ENCODE measurements at places on chromosomes 11 and 22. TPM values are rescaled to one million over a fixed set of nuclear protein-coding genes. Genes with fewer than 3 reads are reported as not detected.

APOL4 gene
- not detected for total RNA-seq

DNA sequence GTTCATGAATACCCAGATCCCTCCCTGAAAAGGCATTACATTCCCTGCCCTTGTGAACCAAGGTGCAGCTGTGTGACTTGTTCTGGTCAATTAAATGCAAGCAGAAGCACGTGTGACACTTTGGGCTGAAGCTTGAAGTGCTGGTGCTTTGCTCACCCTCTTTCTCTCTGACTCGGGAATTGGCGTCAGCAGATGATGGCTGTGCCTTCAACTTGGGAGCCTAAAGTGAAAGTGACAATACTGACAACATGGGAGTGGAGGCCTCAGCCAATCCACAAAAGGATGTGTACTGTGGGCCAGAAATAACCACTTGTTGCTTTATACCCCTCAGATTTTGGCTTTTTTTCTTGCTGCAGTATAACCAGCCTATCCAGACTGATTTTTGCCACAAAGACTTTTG is 148.3 kb upstream of the THY1 start:
- no peak for DNase-seq

YAP1 gene
- 80.5 TPM for total RNA-seq

SSTR3 gene
- total RNA-seq, result 0.21 TPM

CHRDL2 gene
- total RNA-seq, result not detected

DNA sequence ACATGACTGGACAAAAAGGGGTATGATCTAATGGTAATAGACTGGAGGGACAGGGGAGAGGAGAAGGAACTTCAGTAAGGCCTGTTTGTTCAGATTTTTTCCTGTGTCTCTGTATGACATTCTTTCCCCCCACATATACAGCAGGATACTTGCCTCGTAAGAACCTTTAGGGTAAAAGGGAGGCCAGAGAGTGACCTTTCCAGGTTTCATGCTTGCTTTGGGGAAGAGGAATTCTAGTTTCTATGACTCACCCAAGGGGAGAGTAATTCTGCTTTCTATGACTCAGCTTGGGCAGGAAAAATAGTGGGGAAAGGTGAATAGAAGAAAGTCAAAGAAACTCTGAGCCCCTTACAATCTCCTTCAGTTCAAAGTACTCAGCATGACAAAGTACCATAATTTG is 457.0 kb downstream of the DLG2 start:
- no peak for DNase-seq

GRCh38 chr11:118172356-118172755 is 4.1 kb downstream of the SCN2B start:
- DNase-seq, result no peak

GRCh38 chr11:111797145-111797581 is 31.0 kb upstream of the PPP2R1B start:
- DNase-seq, result no peak

GRCh38 chr11:9219572-9219971 is 45.6 kb downstream of the DENND5A start:
- DNase-seq, result no peak

- DNase-seq, result peak; percentile 86
These were observed 11.4 kb upstream of the BRD1 start for GRCh38 chr22:49838771-49839717.

DNA sequence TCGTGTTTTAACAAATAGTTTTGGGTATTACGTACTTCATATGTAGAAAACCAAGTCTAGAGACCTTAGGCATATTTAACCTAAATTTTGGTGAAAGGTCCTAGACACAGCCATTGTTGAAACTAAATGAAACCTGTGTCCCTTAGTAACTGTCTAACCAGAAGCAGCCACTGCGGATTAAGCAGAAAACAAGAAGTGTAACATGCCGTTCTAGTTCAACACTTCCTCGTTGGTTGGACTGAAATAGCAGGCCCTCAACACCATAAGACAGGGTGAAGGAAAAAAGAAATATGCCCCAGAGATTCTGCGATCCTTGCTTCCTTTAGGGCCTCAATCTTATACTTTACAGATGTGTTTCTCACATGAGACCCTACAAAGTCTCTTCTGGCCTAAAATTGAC is 2.0 kb downstream of the NAA40 start:
- DNase-seq, result no peak

TEX54 gene
- not detected for total RNA-seq

SCARF2 gene
- total RNA-seq, result 15.0 TPM

BTBD18 gene
- not detected for total RNA-seq

- DNase-seq, result no peak
These were observed 591.3 kb downstream of the LRRC4C start for GRCh38 chr11:40867991-40868632.

DNA sequence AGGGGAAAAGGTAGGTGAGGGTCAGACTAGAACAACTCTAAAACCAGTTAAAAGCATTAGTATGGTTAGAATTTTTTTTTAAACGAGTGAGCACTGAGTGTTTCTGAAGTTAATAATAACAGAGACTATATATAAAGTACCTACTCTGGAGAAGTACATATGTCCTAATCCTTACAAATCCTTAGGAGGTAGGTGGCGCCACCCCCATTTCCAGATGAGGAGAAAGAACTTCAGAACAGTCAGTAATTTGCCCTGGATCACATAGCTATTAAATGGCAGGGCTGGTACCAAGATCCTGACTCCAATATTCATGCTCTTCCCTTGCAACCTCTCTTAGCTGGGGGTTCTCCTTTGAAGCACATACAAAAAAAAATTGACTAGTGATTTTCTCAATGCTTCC is 80.5 kb downstream of the CLPB start:
- peak; percentile 26 for DNase-seq

DNA sequence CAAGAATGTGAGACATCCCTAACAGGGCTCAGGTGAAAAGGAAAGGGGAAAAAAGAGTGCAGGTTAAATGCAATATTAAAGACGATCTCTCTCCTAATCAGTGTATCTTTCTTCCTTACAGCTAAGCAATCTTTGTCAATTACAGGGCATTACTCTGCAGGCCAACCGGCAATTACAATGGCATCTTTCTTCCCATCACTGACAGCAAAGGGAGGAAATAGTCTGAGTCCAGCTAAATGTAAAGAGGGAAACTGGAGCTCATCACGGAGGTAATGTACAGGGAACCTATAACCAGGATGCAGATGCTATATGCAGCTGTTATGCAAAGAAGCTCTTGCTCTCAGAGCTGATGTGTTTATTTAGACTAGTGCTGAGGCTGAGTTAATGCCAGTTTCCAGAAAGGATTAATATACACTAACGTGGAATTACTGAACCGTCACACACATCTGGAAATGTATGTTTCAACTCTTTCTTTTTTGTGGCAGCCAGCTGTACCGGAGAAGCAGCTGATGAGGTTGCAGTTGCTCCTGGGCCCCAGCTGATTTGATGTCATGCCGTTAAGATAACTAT is 121.6 kb downstream of the KIRREL3 start:
- DNase-seq, result no peak

DNA sequence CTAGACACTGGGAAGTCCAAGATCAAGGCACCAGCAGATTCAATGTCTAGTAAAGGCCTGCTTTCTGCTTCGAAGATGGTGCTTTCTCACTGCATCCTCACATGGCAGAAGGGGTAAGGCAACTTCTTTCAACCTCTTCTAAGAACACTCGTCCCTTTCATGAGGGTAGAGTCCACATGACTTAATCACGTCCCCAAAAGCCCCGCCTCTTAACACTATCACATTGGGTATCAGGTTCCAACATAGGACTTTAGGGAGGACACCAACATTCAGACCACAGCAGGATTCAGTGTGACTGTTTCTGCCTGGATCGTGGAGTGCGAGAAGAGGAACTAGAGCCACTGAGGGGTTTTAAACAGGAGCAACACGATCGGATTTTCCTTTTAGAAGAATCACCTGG is 3.7 kb upstream of the TIRAP start:
- no peak for DNase-seq

C11orf86 gene
- total RNA-seq, result 0.26 TPM

DNA sequence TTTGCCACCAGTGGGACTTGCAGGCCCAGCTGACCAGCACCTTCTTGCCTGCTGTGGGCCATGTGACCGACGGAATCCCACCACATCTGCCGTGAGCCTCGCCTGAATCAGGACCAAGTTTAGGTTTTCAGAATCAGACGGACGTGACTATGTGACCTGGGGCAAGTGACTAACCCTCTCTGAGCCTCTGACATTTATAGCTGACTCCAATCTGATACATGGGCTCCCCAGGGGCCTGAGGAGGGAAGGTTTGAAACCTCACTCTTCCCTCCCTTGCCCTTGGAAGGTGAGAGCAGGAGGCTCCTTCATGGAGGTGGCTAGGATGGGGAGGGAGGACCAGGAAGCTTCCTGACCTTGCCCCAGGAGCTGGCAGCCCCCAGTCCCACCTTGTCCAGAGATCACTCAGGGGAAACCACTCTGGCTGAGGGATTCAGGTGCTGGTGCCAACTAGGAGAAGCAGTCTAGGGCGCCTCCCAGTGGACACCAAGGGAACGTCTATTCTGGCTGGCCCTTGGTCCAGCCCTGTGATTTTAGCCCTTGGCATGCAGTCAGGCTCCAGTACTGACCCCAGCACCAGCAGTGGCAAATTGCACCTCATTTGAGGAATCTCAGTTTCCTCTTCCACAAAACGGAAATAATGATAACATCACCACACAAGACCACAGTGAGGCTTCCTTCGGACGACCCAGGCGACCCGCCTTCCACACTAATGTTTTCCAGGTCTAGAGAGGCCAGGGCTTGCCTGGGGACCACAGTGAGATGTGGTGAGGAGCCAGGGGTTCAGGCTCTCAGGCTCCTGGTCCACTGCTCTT is 47.2 kb upstream of the SYT7 start:
- peak; percentile 87 for DNase-seq

DNA sequence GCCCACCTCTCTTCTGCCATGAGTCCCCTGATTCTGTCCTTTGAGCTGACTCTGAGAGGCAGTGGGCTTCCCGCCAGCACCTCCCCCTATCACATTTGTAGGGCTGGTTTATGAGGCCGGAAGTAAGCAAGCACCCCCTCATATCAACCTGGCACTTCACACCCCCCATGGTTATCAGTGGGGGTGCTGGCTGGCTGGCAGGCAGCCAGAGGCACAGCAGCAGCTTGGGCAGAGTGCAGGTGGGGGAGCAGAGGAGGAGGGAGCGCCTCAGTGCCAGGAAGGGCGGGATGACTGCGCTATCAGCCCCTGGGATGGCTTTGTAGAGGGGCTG is 22.9 kb upstream of the CHRM4 start:
- DNase-seq, result no peak

- no peak for DNase-seq
These were observed 133.0 kb downstream of the BRD1 start for GRCh38 chr22:49694462-49695260.

DNA sequence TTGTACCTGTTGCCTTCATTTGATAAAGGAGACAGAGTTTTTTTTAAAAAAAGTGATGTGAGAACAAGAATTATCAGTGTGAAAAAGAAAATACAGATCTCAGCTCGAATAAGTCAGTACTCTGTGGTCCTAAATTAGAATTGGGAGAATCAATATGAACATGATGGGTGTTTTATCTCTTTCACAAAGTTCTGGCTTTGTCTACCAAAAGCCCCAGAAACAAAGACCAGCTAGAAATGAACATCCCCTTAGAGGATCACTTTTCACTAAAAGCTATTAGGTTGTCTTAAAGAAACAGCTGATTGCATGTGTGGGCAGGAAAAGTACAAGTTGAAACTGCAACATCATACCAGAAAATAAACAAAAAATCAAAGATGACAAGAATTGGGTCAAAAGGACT is 8.4 kb upstream of the ST14 start:
- no peak for DNase-seq

- DNase-seq, result no peak
These were observed 906.9 kb upstream of the RAG2 start for GRCh38 chr11:37504921-37505320.

DNA sequence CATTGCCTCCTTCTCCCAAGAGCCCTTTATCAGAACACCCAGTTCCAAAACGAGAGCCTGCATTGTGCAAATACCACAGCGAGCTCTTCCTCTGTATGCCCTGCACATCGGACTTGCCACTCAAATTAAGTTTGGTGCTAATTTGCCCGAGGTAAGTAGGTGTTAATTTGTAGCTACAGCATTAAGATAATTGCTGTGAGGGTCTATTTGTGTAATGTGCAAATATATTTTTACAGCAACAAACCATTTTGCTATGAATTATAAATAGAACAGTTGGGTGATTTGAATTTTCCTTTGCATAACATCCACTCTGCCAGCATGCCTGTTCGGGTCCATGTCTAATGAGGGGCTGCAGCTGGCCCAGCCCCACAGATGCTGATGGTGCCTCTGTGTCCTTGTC is 8.1 kb downstream of the ARHGAP8 start:
- DNase-seq, result no peak

SLC15A3 gene
- total RNA-seq, result 2.7 TPM

DNA sequence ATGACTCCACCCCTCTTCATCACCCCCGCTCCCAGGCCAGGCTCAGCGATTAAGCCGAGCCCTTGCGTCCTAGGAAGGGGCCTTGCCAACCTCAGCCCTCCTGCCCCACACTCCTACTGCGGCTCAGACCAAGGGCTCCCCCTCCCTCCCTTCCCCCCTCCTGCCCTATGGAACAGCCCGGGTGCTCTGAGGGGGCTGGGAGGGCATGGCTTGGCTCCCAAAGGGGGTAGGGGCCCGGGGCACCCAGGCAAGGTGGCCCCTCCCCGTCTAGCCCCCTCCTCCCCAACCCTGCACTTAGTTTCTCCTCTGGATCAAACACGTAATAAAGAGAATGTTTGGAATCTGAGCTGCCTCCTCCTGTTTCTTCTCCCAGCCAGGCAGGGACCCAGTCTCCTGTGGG is 6.3 kb downstream of the RCOR2 start:
- peak; percentile 83 for DNase-seq

- peak; percentile 85 for DNase-seq
These were observed 4.4 kb downstream of the SLC2A11 start for GRCh38 chr22:23862103-23862502.

KRTAP5-11 gene
- total RNA-seq, result 0.92 TPM

TMEM121B gene
- total RNA-seq, result 2.3 TPM

DNA sequence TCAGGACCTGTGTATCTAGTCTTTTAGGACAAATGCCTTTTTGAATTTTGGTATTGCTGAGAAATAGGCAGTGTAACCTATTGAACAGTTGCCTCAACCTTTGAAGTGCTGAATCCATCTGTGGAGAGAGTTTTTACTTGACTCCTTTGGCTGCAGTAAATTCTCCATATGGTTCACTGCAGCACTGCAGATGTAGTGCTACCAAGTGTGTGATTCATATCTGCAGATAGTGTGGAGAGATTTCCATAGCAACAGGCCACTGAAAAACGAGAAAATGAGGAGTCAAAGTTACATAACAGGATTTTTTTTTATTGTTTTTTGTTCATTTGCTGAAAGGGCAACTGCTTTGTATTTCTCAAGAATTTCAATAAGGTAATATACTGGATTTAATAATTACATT is 356.1 kb downstream of the RAB38 start:
- no peak for DNase-seq

DNA sequence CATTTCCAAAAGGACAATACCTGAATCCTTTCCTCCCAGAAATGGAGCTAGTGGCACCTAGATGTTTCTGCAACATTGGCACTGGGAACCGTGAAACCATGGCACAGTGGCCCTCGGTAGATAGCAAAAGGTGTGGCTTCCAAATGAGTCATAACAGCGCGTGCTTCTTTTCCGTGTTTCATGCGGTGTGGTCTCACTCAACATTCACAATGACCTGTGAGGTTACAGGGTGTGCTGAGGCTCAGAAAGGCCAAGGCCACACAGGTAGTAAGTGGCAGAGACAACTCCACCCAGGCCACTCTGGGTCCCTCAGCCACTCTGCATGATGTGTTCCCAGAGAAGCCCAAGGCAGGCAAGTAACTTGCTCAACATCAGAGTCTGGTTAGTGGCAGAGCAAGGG is 67.4 kb downstream of the TP53I11 start:
- DNase-seq, result no peak

IGSF9B gene
- 6.1 TPM for total RNA-seq

Measured in H7 (cell line).